Activated CD8-positive, alpha-beta memory T cell treated with anti-CD3 and anti-CD28 coated beads, Interleukin-2, amount 50 U/mL, for 48 hours (primary cell): ENCODE measurements at places on chromosomes 3 and 15.
A peak's percentile ranks its signal among the peaks of the same experiment; 100 is the strongest.

DNA sequence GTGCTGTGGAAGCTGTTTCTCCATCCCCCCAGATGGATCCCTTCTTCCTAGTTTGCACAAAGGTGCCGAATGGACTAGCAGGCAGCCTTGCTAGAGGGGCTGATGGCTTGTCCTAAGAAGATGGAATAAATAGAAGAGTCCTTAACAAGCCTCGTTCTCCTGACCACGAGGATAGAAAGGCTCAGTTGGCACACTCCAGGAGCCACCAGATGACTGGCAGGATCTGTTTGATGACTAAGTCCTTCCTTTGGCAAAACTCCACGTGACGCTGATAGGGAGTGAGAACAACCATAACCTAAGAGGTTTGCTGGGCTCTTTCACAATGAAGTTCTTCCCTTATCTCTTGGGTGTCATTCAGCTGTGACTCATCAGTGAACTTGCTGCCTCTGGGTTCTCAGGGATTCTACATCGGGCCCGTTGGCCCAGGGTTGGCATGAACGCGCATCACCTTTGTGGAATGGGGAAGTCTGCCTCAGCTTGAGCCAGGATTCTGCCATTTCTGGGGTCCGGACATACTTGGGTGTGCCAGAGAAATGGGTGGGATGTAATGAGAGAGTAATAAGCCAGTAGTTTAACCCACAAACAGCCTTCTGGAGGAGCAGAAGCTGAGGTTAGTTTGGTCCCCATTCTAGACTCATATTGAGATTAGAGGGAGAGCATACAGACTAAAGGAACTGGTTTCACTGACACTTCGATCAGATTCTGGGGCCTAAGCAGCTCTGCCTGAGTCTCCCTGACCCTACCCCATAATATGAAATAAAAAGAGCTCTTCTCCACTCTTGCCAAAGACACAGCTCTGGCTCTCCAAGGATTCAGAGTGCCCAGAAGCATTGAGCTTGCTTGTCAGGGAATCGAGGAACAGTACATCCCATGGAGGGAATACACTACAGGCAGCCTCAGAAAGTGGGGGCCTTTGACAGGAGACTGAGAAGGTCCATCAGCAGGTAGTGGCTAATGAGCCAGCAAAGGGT, 2.0 kb upstream of the MELTF start:
- no peak for DNase-seq

DNA sequence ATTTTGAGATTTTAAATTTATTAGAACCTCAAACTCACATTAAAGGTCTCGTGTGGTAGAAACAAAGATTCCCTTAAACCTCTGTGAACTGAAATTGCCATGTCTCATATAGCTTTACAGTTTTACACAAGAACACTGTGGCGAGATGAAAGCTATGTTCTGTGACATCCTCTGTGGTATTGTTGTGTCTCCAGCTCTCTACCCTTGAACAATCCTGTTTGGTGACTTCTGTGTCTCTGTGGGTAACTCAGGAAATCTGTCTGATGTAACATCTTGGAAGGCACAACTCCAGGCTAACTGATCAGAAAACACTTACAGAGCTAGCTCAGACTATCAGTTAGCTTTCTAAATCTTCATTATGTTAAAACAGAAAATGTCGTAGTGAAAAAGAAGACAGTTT, 318.8 kb upstream of the GBE1 start:
- no peak for DNase-seq

- no peak for DNase-seq
These were observed 54.0 kb upstream of the DLG1 start for GRCh38 chr3:197352382-197352781.

- DNase-seq: no peak
These were observed 3.8 kb downstream of the NRROS start for GRCh38 chr3:196643201-196643749.

DNA sequence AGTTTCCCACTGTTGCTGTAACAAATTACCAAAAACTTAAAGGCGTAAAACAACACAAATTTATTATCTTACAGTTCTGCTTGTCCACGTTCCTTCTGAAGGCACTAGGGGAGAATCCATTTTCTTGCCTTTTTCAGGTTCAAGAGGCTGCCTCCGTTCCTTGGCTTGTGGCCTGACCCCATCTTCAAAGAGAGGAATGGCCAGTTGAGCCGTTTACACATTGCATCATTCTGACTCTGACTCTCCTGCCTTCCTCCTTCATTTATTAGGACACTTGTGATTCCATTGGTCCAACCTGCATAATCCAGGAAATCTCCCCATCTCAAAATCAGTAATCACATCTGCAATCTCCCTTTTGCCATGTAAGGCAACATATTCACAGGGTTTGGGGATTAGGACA, 122.7 kb upstream of the BHLHE40 start:
- DNase-seq: no peak

GRCh38 chr3:464255-464654, 267.7 kb downstream of the CHL1 start:
- no peak for DNase-seq

GRCh38 chr3:155960060-155960459, 89.6 kb downstream of the GMPS start:
- no peak for DNase-seq

- DNase-seq: no peak
These were observed 483.6 kb downstream of the GBE1 start for GRCh38 chr3:81277853-81278252.

DNA sequence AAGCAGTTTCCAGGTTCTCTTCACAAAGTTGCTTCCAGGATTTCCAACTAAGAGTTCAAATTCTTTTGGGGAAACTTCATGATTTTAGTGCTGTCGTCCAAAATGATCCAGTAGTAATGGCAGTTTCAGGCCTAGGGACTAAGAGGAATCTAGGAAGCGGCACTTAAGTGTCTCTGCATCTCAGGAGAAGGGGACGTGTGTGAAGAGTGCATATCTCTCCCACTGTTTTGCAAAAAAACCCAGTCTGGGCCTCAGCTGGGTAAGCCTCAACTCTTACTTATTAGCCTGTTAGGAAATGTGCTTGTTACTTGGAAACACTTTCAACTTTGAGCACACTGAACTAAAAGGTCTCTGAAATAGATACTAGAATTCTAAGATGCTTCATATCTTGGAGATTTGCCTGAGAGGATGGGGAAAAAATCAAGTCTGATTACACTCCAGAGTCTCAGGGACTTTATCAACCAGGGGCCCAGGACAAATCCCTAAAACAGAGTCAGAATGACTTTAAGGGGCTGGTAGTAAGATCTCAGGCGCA, 81.8 kb downstream of the WDR76 start:
- no peak for DNase-seq

GRCh38 chr15:39963786-39964185, 29.9 kb downstream of the EIF2AK4 start:
- DNase-seq: no peak

GRCh38 chr3:15974647-15975046, 176.9 kb upstream of the ANKRD28 start:
- DNase-seq: no peak

DNA sequence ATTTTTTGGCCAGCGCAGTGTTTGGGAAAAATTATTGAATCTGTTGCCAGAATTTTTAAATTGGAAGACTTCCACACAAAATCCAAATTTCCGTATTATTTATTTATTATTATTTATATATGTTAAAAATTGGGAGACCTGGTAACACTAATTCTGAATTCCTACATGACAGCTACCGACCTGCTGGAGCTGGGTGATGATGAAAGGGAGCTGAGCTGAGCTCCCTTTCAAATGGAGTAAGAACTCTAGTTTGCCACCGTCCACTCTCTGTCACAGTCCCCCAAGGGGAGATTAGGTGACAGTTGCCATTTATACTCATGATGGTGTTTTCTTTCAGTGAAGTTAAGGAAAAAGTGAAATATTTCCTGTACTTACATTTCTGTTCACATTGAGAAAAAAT, 1.4 kb downstream of the CRTC3 start:
- no peak for DNase-seq

- DNase-seq: no peak
These were observed 1.8 kb downstream of the IGDCC3 start for GRCh38 chr15:65375871-65376607.

- no peak for DNase-seq
These were observed 3.1 kb downstream of the ADAMTSL3 start for GRCh38 chr15:83656943-83657528.

GRCh38 chr3:127203024-127203423, 10.1 kb downstream of the PRR23E start:
- DNase-seq: no peak

- DNase-seq: no peak
These were observed 102.2 kb downstream of the ABHD5 start for GRCh38 chr3:43792904-43793303.

DNA sequence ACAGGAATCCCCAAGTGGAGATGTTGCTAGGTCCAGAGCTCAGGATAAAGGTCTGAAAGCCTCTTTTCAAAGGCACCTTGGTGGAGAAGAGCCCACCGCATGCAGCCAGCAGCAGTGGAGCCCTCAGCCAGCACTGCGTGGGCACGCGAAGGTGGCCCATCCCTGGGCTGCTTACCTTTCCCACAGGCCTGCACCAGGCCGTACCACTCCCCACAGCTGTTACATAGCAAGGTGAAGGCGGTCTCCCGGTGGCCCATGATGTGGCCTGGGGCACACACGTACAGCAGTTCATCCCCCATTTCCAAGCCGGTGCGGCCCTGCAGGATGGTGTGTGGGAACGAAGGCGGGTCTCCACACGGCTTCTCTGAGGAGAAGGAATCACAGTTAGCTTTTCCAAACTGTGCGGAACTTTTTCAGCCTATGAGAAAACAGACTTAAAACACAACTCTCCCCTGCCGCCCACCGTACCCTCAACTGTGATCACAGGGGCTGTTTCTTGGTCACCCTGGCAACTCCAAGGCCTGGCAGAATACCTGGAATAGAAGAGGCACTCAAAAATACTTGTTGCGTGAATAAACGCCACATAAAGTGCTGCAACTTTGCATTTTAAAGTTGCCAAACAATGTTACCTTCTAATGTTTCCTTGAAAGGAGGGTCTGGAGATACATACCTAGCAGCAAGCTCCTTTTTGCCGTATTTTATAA, 43.7 kb downstream of the SUSD5 start:
- no peak for DNase-seq

DNA sequence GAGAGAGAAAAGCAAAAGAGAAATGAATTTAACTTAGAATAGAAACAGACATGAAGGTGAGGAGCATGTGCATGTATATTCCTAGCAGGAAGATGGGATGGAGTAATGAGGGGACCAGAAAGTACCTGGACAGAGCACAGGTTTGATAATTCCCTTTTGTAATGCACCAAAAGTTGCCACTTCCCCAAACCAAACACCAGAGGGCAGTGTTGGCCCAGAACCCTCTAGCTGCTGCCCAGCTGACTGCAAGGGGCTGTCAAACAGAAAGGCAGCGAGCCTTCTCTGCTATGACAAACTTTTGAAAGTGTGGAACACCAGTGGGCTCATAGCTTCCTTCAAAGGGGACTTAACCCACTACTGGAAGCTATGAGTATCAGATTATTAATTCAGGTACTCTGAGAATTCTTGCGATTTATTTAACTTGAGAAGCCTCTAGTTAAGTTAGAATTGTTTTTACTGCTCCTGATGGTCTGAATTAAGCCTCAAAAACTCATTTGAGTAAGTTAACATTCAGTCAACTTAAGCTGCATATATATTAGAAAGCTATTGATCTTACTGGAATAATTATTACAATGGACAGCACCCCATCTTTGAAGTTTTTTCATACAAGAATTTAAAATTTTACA, 234.9 kb downstream of the NEK10 start:
- DNase-seq: peak; percentile 75

GRCh38 chr15:72319360-72319984, 485 bp downstream of the CELF6 start:
- DNase-seq: peak; percentile 79

DNA sequence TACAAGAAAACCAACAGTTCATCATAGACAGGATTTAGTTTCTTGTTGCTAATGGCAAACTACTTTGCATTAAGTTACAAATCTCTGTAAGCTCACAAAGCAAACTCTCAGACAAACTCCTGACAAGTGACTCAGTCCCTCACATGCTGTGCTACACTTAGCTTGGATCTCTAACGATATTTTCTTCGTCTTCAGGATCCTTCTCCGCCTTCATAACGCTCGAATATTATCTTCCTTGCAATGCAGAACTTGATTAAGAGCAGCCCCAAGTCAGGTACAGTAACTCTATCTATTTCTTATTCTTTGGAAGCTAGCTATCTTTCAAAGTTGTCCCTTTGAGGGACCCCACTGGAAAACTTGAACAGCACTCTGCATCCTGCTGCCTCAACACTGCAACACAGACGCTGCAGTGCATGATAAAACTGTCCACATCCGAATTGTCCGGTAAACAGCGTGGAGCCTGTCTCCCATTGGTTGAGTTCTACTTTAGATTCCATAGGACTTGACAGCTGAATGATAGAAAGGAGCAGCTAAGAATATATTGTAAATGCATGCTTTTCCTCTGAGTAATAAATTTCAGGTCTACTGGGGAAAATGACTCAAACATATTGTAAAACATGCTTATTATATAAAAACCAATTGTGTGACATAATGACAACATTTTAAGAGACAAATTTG, 61.3 kb downstream of the UACA start:
- no peak for DNase-seq

- DNase-seq: no peak
These were observed 151.4 kb upstream of the ARL6 start for GRCh38 chr3:97613139-97613538.

DNA sequence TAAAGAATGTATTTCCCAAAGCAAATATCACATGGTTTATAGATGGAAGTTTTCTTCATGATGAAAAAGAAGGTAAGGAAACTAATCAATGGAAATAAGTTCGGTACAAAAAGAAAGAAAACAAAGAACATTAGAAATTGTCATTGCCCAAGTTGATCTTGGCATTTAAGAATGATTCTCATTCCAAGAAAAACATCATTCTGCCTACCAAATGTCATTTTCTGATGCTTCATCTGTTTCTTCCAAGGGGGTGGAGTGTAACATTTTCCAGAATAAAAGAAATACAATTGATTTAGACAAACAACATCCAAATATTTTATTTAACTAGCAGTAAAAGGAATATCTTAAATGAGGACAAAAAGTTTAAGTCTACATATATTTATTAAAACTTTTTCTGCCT, 3.0 kb upstream of the ZBED2 start:
- no peak for DNase-seq

DNA sequence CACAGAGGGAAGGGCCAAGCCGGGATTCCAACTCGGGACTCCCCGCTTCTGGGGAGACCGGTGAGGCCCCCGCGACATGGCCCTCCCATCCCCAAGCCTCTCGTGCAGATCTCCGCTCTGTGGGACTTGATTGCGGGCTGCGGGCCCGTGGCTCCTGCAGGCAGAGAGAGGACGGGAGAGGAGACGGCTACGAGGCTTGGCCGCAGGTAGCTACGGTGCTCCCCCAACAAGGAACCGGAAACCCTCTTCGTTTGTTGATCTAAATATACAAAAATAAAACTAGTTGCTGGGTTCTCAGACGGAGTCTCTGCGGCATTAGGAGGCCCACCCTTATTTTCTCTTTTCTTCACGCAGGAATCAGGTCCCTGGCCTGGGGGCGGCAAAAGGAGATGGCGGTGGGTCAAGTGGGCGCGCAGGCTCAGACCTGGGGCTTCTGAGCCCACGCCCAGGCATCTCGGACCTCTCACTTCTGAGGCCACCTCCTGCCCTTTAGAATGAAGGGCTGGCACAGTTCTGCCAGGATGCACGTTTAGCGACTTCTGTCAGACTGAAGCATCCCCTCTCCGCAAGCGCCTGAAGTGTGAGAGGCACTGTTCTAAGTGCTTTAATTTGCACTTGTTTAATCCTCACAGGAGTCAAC, 10.9 kb downstream of the GNB5 start:
- DNase-seq: no peak

- no peak for DNase-seq
These were observed 16.7 kb downstream of the ADAM10 start for GRCh38 chr15:58732625-58733363.

GRCh38 chr3:57179580-57180410, 14.6 kb upstream of the IL17RD start:
- DNase-seq: no peak
